NCI-H526 treated with DMSO at 0.1 percent for 48 hours (cell line): ENCODE measurements at places on chromosomes 11 and 22.

DNA sequence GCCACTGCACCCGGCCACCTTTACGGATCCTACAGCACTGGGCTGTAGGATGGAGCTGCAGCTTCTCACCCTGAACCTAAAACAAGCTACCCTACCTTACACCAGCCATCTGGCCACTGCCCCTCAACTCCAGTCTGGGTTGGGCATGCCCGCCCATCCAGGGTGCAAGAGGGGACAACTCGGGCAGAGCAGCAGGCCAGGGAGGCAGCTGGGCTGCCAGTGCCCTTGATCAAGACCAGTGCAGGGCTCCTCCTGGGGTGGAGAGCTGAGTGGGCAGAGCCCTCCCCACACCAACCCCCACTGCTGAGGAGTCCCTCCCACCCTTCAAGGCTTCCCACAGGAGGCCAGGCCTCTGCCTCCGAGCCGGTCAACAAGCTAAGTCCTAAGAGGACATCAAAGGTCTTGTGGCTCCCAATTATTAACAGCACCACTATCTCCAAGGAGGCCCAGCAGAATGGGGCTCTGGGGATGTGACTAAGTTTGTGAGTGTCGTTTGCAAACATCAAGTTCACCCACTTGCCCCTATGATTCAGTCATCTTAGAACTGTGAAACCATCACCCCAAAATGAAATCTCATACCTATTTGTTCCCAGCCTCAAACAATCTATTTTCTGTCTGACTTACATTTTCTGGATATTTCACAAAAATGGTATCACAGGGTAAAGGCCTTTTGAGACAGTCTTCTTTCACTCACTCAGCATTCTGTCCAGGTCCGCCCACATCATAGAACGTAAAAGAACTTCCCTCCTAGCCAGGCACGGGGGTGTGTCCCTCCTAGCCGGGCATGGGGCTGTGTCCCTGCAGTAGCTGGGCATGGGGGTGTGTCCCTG lies 11.0 kb downstream of the GATD1 start:
- DNase-seq, result no peak

- DNase-seq, result no peak
These were observed 17.5 kb upstream of the CDC42EP2 start for GRCh38 chr11:65297026-65297672.

DNA sequence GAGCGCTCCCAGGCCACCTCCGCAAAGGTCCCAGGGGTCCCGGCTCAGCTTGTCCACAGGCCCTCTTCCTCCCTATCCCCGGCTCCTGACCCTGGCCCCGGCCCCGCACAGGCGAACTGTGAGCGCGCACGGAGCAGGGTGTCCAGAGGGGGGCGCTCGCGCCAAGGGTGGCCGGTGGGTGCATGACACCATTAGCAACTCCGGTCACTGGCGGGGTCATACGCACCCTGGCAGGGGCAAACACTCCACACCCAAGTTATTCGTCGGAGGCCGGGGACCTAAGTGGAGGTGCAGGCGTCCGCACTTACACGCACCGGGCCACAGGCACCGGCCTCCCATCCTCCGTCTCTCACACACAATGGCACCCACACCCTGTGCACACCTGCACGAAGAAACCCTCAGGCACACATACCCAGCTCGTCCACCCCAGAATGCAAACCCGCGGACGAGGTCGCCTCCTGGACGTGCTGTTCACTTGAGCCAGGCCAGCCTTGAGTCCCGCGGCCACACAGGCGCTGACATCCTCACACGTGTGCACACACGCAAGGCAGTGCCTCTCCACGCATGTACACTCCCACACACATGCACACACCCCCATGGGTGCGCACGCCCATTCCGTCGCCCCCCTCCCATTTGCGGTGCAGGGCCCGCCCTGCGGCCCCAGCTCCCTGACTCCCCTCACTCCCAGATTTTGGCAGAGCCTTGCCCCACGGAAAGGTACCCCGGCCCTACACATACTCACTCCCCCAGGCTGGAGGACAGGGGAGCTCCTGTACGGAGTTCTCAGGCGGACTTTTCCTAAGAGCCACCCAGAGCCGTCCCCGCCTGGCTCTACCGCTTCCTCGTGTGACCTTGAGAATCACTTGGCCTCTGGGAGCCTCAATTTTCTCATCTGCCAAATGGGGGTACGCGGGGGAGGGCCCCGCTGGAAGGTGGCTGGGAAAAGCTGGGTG lies at the start of gene RASGRP2:
RASGRP2 (minus strand) TSS at position 552 of the 953 bp plus-strand sequence. CDS start 1,276 bp downstream, outside the sequence.
- DNase-seq, result peak; percentile 30

GRCh38 chr11:76738618-76739240 lies 44.4 kb upstream of the TSKU start:
- no peak for DNase-seq

- DNase-seq, result no peak
These were observed 90.6 kb downstream of the CDKN1C start for GRCh38 chr11:2794968-2795322.

DNA sequence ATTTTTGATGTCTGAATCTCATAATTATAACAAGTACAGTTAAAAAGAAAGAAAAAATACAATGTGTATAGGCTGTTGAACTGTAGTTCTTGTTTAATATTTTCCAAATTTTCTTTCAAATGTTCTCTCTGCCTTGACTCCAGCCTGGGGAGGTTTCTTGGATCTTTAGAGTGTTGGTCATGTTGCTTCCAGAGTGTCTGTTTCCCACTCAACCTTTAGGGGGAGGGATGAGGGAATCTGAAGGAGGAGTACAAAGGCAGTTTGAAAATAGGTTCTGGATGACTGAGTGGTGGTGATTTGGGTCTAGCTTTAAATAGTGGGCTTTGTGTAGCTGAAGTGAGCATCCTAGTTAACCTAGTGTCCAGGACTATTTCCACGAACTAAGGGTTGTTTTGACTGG lies 2.0 kb downstream of the CTNND1 start:
- DNase-seq, result peak; percentile 56

- peak; percentile 53 for DNase-seq
These were observed 669 bp downstream of the RPL27A start for GRCh38 chr11:8683115-8683807.

DNA sequence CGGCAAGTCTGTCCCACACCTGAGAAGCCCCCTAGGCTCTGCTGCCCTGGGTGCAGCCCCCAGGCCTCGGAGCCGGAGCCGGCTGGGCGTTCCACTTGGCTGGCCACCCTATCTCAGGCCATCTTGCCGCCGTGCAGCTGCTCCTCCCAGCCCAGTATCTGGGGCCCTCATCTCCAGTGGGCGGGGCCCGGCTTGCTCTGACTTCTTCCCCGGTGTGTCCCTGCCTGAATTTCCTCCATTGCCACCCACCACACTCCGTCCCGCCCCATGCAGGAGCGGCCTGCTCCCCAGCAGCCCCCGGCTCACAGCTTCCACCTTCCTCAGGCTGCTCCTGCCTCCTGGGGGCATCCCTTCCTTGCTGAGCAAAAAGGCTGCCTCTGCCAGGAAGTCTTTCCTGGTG lies 46.6 kb downstream of the WNT7B start:
- peak; percentile 3 for DNase-seq

GRCh38 chr11:72239849-72240460 lies 4.0 kb downstream of the PHOX2A start:
- DNase-seq, result peak; percentile 30

DNA sequence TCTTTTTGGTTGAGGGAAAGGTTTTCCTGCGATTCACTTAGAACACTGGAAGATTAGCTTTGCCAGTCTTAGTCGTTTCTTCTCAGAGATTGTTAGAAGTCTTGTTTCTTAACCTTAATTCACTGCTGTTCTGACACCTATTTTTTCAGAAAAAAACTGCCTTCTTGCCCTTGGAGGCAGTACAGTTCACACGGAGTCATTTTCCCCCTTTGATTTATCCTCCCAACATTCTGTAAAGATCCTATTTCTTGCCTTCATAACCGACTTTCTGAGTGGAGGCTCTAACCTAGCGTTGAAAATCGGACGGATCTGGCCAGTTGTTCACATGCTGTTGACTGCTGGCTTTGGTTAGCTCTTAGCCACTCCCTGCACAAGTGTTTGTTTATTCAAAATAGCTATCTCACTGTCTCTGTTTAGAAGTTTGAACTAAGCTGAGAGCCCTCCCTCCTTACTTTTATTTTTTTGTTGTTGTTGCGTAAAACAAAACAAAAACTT lies 737 bp downstream of the BCL2L13 start:
- peak; percentile 39 for DNase-seq

DNA sequence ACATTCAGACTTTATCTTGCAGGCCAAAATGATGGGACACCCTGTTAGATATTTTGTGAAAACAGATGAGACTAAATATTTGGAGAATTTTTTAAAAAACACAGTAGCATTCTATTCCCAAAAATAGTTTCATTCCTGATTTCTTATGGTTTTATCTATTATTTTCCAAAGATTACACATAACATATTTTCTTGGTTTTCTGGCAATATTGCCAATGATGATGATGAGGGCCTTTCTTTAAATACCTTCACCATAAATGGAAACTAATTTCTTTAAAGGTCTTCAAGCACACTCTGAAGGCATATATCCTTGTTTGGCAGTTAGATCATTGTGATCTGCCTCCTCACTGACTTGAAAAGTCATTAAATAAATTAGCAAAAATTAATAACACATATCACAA lies 522.3 kb upstream of the LUZP2 start:
- no peak for DNase-seq

- DNase-seq, result no peak
These were observed 19.3 kb upstream of the MRGPRX2 start for GRCh38 chr11:19079643-19080440.

DNA sequence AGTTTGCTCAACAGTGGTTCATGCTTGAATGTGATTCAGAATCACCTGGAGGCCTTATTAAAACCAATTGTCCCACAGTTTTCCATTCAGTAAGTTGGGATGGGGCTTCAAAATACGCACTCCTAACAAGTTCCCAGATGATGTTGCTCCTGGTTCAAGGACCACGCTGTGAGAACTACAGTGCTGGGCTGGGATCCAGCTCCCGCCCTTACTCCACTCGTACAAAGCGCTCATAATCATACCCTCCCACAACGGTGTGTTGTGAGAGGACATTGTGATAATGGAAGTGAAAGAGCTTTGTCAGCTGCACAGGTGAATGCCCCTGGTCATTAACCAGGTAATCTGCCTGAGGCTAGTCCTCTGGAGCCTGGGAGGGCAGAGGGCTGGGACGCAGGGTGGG lies 1.3 kb upstream of the CD82 start:
- DNase-seq, result no peak

DNA sequence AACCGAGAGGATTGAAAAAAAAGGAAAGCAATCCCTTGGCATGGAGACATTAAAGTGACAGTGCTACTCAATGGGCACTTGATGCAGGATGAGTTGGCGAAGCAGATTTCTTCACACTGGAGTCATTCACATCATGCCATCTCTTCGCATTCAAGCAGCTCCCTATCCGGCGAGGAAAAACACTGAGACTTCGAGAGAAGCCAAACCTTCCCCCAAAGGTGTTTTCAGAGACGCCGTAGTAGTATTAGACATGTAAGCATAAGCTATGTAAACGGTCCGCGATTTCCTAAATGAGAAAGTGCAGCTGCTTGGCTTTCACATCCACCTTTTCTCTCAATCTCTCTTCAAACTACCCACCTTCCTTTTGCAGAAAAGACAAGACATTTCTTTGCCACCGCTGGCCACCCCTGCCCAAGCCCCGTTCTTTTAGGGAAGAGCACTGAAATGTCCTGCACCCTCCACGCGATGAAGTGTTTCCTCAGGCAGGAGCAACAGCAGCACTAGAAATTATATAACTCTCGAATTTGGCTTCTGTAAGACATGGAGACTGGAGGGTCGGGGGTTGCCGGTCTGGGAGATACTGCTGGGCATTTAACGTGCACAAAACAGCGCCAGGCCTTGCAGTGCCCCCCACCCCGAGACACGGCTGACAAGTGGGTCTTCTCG lies at the start of gene DLG2:
DLG2 (minus strand) TSS at position 13 of the 666 bp plus-strand sequence.
- peak; percentile 49 for DNase-seq

DNA sequence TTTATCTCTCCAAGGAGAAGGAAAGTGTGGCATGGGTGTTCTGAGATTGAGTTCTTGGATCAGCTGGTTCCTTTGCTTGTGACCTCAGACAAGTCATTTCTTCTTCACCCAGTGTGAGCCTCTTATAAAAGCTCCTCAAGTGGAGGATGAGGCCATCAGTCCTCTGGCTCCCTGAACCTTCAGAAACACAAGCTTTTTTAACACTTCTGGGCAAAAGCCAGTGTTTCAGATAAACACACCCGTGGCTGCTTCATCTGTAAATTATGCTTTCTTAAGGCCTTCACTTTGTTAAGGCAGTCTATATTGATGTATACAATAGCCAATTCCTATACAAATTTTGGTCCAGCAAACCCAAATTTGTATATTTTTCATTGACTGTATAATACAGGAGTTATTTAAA lies 179.9 kb downstream of the DBX1 start:
- no peak for DNase-seq

DNA sequence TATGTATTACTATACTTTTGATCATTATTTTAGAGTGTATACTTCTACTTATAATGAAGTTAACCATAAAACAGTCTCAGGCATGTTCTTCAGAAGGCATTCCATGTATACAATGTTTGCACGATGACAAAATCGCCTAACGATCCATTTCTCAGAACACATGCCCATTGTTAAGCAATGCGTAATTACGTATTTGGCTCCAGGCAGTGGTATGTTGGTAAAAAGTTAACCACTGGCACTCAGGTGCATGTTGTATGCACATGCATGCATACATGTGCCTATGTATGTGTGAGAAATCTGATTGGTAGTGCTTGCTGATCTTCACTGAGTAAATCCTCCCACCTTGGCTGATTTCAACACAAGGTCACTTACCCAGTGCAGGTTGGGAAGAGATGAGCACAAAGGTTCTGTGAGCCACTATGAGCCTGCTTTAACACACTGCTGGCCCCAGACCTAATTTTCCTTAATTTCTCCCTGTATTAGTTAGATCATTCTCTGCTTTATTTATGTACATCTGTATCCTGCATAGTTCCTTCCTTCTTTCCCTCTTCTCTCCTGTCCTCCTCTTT lies 164.6 kb downstream of the ARHGAP42 start:
- no peak for DNase-seq

DNA sequence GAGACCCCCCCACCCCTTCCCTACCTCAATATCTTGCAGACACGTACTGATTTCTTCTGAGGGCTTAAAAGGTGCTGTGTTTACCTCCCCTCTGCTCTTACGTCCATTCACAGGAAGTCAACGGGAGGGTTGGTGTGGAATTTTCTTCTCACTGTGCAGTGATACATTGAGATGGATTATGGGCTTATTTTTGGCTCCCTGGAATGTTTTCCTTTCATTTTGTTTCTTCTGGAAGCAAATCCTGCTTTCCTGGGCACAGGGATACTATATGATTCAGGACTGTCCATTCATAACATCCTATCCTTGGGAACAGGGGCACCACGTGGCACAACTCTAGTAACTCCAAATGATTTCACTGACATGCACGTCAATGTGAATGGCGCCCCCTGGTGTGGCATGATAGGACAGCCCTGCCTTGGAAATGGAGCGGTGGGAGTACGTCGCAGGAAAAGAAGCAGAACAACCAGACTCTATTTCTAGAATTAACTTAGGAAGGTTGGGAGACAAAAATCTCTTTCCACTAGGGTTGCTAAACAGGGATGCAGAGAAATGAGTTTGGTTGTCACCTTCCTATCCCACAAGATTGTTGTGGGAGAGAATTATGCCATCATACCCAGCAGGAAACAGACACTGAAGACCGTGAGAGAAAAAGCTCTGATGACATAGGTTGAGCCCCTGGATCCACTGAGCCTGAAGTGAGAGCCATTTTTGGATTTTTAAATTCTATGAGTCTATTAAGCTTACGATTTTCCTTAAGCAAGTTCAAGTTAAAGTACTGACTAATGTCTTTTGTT lies 146.5 kb upstream of the RAG2 start:
- DNase-seq, result peak; percentile 38

GRCh38 chr11:103338621-103339484 lies 229.6 kb downstream of the DYNC2H1 start:
- DNase-seq, result peak; percentile 34

- DNase-seq, result no peak
These were observed 273.2 kb upstream of the KIRREL3 start for GRCh38 chr11:127273593-127274327.
